Activated CD4-positive, alpha-beta memory T cell treated with anti-CD3 and anti-CD28 coated beads for 36 hours (primary cell): ENCODE measurements at places on chromosomes 16 and 17.

- H3K4me3 ChIP-seq, result no peak overlapping the region
- peaks cover 23% of the 10 kb centered on the region for H3K36me3 ChIP-seq
- no peak for DNase-seq
- H3K4me1 ChIP-seq, result peaks cover 29% of the 10 kb centered on the region
- H3K27ac ChIP-seq, result no peak overlapping the region
- no peaks in the 10 kb centered on the region for H3K27me3 ChIP-seq
Measured at GRCh38 chr17:17201907-17202306, 4.2 kb downstream of the PLD6 start.

DNA sequence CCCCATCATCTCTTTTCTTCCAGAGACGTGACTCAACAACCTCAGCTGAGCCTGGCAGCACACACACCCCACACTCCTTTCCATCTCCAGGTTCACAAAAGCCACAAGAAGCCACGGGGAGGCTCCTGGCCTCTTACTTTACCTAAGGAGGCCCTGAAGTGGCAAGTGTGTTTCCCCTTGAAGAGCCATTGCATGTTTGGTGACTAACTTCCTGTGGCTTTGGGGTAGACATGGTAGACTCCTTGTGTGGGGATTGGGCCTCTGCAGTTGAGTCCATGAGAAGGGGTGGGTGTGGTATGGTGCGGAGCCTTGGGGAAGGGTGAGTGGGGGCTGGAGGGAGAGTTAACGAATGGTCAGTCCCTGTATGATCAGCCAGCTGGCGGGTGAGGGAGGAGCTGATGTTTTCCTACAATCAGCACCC is 24.2 kb downstream of the SAP30BP start:
- no peaks in the 10 kb centered on the region for H3K27me3 ChIP-seq
- H3K4me3 ChIP-seq, result no peak overlapping the region
- peak overlapping the region; percentile 79 for H3K27ac ChIP-seq
- peaks cover 17% of the 10 kb centered on the region for H3K36me3 ChIP-seq
- H3K4me1 ChIP-seq, result peaks cover 51% of the 10 kb centered on the region
- peak; percentile 76 for DNase-seq

DNA sequence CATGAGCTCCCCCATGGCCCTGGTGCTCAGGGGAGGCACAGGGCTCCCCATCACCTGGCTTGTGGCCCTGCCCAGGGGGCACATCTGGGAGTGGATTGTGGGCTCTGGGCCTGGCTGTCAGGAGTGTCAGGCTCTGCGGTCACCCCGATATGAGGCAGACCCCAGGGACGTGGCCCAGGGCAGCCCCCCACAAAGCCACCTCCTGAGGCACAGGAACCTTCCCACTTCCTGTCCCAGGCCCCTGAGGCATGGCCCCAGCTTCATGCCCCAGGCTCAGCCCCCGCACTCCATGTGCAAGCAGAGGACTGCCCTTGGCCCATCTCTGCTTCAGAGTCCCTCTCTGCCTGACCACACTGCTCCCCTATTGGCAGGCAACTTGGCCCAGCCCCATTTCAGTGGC is 160.3 kb downstream of the PCTP start:
- no peak for DNase-seq
- no peaks in the 10 kb centered on the region for H3K36me3 ChIP-seq
- no peaks in the 10 kb centered on the region for H3K4me1 ChIP-seq
- no peak overlapping the region for H3K27ac ChIP-seq

DNA sequence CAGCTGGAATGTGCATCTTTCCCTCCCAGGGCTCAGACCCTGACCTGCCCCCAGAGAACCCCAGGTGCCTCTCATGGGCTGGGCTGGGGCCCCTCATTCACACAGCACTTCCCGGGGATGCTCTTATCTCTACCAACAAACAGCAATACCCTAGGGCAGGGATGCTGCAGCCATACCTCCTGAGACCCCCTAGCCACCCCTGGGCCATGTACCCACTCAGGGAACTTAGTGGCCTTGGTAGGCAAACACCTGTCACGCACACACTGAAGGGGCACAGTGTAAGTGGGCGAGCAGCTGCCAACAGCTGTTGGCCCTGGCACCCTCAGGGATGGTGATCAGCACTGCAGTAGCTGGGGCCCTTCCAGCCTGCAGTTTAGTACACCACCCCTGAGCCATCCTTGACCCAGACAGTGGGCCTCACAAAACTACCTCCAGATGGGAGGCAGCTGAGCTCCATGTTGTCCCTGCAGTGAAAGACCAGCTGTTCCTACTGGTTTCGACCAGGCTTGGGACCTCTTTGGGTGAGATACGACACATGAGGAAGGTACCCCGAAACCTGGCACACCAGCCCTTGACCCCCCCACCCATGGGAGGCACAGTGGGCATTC is 1723.6 kb downstream of the TP53TG3F start:
- H3K4me1 ChIP-seq, result no peaks in the 10 kb centered on the region
- H3K27me3 ChIP-seq, result no peaks in the 10 kb centered on the region
- peaks cover 2% of the 10 kb centered on the region for H3K36me3 ChIP-seq
- no peak overlapping the region for H3K4me3 ChIP-seq

DNA sequence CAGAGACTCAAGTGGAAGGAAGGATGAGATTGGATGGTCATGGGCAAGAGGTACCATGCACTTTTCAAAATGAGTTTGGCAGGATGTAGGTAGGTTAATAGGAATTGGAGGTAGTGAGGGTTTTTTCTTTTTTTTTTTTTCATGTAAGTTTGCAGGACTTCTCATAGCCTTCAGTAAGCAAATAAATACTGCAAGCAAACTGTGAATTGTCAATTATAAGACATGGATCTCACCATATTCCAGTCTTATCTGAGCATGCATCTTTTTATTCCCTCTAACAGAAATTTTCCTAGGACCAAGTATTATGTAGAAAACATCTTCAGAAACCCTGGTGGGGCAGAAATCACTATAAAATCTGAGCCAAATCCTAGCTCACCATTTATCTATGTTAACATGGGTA is 584.6 kb upstream of the CDH5 start:
- no peak overlapping the region for H3K4me3 ChIP-seq
- no peaks in the 10 kb centered on the region for H3K4me1 ChIP-seq
- no peak overlapping the region for H3K27ac ChIP-seq
- no peak for DNase-seq
- H3K27me3 ChIP-seq, result no peaks in the 10 kb centered on the region

GRCh38 chr17:17087424-17088015 is 45.3 kb downstream of the MPRIP start:
- peaks cover 40% of the 10 kb centered on the region for H3K4me1 ChIP-seq
- no peak overlapping the region for H3K4me3 ChIP-seq
- no peak overlapping the region for H3K27ac ChIP-seq
- no peak for DNase-seq

DNA sequence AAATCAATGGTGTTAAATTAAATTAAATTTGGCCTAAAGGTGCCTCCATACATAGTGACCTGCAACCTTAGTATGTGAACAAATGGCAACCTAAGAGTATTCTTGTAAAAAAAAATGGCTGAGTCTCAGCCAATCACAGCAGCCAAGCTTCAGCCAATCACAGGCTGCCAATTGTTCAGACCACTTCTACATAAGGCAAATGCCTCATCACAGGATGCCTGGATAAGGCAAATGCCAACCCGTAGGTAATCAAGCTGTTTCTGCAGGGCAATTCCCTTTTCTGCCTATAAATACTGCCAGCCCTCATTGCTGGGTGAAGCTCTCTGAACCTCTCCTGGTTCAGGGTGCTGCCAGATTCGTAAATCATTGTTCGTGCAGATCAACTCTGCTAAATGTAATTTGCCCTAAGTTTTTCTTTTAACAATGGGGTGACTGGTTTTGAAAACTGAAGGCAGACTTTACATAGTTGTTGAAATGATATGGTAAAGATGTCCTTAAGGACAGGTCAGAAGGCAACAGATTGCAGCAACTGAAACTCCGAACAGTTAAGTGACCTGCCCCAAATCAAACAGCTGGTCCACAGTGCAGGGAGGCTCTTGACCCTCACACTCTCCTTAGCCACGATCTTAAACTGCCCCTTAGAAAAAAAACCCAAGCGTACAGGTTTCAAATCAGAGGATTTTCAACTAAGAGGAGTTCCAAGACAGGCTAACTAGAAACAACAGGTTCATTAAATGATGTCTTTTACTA is 50.3 kb downstream of the N4BP1 start:
- H3K36me3 ChIP-seq, result peaks cover 24% of the 10 kb centered on the region
- no peaks in the 10 kb centered on the region for H3K27me3 ChIP-seq
- H3K4me3 ChIP-seq, result no peak overlapping the region
- peak; percentile 41 for DNase-seq
- H3K27ac ChIP-seq, result peak overlapping the region; percentile 36

GRCh38 chr16:9123871-9124270 is 32.4 kb downstream of the HAPSTR1 start:
- H3K4me1 ChIP-seq, result peaks cover 63% of the 10 kb centered on the region
- H3K27ac ChIP-seq, result peak overlapping the region; percentile 5
- no peak overlapping the region for H3K4me3 ChIP-seq
- peaks cover 27% of the 10 kb centered on the region for H3K36me3 ChIP-seq
- peak; percentile 46 for DNase-seq
- H3K27me3 ChIP-seq, result no peaks in the 10 kb centered on the region

DNA sequence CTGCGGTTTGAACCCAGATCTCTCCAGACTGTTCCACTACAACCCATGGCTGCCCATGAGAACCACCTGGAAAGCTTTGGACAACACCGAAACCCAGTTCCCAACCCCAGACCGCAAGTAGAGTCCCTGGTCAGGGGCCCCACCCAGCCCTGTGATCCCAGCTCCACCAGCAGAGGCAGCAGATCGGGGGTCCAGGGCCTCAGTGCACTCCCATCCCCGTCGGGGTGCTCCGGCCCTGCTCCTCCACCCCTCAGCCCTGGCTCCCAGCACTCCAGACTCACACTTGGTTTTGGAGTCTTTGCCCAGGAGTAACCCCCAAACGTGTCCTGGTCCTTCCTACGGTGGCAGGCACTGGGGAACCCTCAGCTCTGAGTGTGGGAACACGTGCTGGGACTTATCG is 20.7 kb upstream of the OSGIN1 start:
- H3K36me3 ChIP-seq, result no peaks in the 10 kb centered on the region
- H3K4me1 ChIP-seq, result no peaks in the 10 kb centered on the region
- H3K27me3 ChIP-seq, result no peaks in the 10 kb centered on the region
- DNase-seq, result no peak

DNA sequence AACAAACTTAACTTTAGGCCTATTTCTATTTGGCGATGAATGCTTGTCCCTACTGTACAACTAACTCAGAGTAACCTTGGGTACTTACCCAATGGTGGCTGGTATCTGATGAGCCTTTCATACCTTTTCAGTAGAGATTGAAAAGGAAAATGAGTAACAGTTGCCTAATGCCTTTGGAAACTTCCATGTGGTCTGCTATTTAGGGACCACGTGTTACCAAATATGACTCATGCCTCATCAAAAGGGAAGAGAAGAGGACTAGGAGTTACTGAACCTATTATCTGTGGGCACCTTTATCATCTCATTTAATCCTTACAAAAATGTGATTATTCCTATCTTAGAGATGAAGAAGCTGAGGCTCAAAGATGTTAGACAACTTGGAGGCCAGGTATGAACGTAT is 8.1 kb downstream of the MYOCD start:
- H3K36me3 ChIP-seq, result no peaks in the 10 kb centered on the region
- DNase-seq, result no peak
- H3K4me3 ChIP-seq, result no peak overlapping the region
- H3K27ac ChIP-seq, result no peak overlapping the region

GRCh38 chr17:77600346-77600745 is 358.2 kb upstream of the TNRC6C start:
- no peak for DNase-seq
- no peaks in the 10 kb centered on the region for H3K4me1 ChIP-seq
- H3K36me3 ChIP-seq, result no peaks in the 10 kb centered on the region
- no peaks in the 10 kb centered on the region for H3K27me3 ChIP-seq

DNA sequence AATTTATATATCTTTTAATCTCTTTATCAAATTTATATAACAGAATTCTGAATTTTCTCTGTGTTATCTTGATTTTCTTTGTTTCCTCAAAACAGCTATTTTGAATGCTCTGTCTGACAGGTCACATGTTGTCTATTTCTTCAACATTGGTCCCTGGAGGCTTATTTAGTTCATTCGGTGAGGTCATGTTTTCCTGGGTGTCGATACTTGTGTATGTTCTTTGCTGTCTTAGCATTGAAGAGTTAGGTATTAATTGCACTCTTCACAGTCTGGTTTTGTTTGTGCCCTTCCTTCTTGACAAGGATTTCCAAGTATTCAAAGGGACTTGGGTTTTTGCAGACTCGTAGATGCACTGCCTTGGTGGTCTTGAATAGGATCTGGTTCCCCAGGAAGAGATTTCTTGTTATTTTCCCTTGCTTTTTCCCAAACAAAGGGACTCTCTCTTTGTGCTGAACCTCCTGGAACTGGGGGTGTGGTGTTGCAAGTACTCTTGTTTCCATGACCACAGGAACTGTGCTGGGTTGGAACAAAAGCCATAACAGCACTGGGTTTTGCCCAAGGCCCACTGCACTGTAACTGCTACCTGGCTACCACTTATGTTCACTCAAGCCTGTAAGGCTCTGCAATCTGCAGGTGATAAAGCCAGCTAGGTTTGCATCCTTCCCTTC is 1483.0 kb downstream of the CDH8 start:
- H3K36me3 ChIP-seq, result no peaks in the 10 kb centered on the region
- DNase-seq, result no peak
- no peak overlapping the region for H3K27ac ChIP-seq
- H3K27me3 ChIP-seq, result no peaks in the 10 kb centered on the region
- no peak overlapping the region for H3K4me3 ChIP-seq
- H3K4me1 ChIP-seq, result no peaks in the 10 kb centered on the region

DNA sequence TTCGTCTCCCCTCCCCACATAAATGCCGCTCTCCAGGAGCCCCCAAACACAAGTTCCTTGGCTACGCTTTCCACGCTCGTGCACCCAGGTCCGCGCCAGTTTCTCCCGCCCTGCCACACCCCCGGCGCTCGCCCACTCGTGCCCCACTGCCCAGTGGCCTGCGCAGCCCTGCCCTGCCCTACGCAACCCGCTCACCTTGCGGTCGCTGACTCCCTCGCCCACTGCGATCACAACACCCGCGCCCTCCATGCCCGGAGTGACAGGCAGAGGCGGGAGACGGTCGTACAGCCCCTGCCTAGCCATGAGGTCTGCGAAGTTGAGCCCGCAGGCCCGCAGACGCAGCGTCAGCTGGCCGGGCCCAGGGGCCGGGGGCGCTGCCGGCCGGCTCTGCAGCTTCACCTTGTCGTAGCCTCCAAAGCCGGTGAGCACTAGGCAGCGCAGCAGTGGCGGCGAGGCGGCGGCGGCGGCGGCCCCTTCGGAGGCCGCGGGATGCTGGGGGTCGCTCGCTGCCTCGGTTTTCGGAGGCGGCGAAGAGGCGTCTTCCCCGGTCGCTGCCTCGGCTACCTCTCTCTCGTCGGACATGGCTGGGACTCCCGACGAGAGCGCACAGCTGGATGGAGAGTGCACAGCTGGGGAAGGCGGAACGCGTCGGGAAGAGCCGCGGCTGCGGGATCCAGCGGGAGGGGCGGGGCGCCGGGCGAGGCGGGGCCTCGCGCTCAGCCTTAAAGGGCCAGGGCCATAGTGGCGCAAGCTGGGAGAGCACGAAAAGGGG is at the start of gene VAT1:
Gene VAT1, minus strand, starts transcription at position 645 of the 772 bp plus-strand sequence. Its CDS starts 63 bp downstream, at position 582.
- H3K36me3 ChIP-seq, result no peaks in the 10 kb centered on the region
- no peaks in the 10 kb centered on the region for H3K27me3 ChIP-seq
- H3K4me1 ChIP-seq, result peaks cover 31% of the 10 kb centered on the region
- H3K4me3 ChIP-seq, result peak within 1 kb of the TSS; percentile 87
- DNase-seq, result peak; percentile 71
